ENCODE measurements at places on chromosomes 16 and 17.

DNA sequence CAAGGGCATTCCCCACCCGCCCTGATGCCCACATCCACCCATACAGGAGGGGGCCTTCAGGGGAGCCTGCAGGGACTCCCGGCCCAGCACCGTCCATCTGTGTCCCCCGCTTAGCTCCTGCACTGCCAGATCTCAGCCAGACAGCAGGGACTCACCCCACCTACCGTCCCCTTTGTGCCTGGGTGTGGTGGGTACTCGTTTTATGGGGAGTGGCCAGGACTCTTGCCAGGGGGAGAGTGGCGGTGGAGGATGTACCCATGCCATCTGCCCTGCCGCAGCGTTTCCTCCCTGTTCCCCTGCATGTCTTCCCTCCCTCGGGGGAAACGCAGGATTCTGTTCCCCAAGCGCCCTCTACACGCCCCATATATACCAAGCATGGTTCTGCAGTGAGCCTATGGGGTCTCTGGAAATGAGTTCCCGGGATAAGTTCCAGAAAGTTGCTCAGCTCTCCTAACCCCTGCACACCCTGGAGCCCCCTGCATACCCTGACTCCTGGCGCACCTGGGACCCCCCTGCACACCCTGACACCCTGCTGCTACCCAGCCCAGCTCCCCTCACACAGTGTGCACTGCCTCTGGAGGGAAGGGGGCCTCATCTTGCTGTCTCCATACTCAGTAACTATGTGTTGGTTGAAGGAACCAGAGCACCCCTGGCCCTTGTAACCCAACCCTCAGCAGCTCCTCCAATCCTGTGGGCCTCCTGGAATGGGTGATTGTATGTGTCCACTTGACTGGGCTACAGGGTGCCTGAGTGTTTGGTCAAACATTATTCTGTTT is 4.2 kb upstream of the MAFG start:
- no peak for DNase-seq

DNA sequence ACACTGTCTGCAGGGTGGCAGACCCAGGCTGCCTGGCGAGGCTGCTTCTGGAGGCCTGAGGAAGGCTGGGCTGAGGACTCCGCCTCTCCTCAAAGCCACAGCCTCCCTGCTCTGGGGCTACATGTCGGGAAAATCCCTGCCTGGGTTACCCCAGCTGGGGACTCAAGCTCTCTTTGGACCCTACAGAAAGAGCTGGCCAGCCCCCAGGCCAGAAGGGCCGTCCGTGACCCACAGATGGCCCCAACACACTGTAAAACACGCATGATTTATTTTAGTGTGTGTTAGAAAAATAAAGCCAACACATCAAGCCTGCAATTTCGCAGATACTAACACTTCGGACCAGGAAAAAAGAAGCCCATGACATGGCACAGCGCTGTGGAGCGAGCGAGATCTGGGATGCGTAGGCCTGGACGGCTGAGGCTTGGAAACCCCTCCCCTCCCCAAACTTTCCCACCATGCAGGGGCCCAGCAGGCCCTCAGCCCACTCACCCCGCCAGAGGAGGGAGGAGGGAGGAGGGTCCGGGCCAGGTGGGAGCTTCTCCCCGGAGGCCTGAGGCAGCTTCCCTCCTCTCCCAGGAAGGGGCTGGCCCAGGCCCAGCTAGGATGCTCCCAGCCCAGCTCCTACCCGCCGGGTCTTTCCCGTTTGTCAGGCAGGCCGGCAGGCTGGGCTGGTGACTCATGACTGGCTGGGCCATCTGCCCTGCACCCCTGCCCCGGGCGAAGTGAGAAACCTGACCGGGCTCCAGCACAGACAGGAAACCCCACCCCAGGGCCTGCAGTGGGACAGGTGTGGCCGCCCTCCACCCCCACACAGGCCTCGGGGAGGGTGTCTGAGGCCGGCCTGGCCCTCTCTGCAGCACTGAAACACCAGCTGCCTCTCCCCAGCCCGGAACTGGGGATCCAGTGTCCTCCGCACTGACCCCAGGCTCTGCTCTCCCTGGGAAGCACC is 34.1 kb upstream of the SLC38A10 start:
- DNase-seq = no peak

DNA sequence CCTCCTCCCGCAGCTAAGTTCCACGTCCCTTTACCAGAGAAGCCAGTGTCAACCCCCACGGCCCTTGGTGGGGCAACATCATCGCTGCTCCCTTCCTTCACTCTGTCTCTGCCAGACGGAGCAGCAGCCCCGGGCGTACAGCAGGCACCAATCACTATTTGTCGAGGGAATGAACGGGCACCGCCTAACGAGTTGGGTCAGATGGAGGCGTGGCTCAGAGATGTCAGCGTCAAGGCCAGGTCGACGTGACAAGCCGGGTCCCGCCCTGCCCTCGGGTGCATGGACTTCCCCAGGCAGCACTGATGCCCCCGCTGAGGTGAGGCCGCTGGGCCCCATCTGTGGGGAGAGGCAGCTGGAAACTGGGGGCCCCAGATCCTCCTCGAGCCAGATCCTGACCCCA is 50.0 kb downstream of the CBFA2T3 start:
- no peak for DNase-seq

GRCh38 chr16:88415381-88415705 is 32.6 kb downstream of the ZNF469 start:
- no peak for DNase-seq

GRCh38 chr16:53651357-53651756 is 52.3 kb downstream of the RPGRIP1L start:
- no peak for DNase-seq

DNA sequence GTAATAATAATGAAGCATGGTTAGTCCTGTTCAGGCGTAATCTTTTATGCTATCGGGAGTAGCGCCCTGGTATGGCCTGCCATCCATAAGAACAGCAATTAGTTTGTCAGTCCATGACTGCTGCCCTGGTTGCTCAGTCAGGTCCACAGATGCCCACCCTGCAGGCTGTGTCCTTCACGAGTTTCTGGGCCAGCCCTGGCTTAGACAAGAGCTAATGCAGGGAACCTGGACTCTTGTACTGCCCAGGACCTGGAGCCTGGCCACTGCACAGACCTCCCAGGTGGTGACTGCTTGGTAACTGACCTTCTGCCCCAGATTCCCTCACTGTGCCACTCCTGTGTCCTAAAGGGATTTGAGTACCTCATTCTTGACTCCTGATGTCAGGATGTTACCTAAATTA is 161.1 kb upstream of the NOG start:
- DNase-seq = no peak

- no peak for DNase-seq
Observed at GRCh38 chr16:78504401-78504851, 405.0 kb downstream of the WWOX start.

- DNase-seq = no peak
Observed at GRCh38 chr16:81253141-81253540, 14.7 kb downstream of the BCO1 start.

- no peak for DNase-seq
Observed at GRCh38 chr16:65817799-65818198, 548.7 kb upstream of the CDH5 start.

GRCh38 chr16:81997738-81998137 is 13.5 kb downstream of the SDR42E1 start:
- DNase-seq = no peak

DNA sequence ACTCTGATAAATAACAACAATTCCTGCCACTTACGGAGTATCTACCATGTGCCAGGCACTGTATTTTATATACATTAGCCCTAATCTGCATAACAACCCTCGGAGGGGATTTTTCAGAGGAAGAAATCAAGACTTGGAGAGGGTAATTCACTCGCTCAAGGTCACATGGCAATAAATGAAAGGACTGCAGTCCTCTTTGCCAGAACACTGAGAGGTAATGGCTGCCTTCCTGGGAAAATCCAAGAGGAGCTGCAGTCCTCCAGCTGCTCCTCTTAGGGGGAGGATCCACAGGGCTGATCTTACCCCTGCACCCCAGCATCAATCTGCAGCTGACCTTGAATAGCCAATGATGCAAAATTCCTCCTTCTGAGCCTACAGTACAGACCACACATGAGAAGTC is 114.1 kb upstream of the RPL38 start:
- DNase-seq = no peak

DNA sequence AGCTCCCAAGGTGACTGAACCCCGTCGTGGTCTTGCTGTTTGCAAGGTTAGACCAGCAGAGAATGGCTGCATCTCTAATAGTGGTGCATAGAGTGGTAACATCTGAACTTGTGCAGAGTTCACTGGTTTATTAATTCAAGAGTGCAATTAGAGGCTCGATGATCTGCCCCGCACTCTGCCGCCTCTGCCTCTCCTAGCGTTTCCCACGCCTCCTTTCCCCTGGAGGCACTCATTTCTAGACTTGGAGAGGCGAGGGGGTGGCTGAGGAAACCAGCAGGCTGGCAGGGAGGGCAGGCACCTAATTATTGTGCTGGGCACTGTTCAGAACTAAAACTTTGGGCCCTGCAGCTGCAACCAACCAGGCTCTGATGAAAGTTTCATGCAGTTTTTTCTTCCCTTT is 363.5 kb upstream of the EEF2KMT start:
- no peak for DNase-seq

DNA sequence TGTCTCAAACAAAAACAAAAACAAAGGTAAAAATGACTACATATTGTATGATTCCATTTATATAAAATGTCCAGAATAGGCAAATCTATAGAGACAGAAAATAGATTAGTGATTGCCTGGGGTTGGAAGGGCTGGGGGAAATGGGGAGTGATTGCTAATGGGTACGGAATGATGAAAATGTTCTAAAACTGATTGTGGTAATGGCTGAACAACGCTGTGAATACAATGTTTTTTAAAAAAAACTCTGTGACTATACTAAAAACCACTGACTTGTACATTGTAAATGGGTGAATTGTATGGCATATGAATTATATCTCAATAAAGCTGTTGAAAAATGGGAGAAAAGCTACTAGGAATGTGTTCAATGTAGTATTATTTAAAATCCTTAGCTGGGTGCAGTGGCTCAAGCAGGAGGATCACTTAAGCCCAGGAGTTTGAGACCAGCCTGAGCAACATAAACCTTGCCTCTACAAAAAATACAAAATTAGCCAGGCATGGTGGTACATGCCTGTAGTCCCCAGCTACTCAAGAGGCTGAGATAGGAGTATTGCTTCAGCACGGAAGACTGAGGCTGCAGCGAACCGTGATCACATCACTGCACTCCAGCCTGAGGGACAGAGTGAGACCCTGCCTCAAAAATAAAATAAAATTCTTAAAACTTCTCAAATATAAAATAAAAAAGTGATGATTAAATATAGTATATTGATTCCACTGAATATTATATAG is 47.9 kb downstream of the TOM1L2 start:
- DNase-seq = no peak

GRCh38 chr17:3723188-3723555 is 531 bp upstream of the HASPIN start:
- no peak for DNase-seq

- no peak for DNase-seq
Observed at GRCh38 chr17:53894591-53894990, 71.9 kb downstream of the KIF2B start.

- DNase-seq = no peak
Observed at GRCh38 chr17:34533806-34534527, 45.4 kb upstream of the TMEM132E start.

GRCh38 chr16:87784812-87785211 is 19.0 kb upstream of the KLHDC4 start:
- DNase-seq = no peak

- DNase-seq = no peak
Observed at GRCh38 chr16:63312346-63312745, 1276.1 kb upstream of the CDH8 start.

DNA sequence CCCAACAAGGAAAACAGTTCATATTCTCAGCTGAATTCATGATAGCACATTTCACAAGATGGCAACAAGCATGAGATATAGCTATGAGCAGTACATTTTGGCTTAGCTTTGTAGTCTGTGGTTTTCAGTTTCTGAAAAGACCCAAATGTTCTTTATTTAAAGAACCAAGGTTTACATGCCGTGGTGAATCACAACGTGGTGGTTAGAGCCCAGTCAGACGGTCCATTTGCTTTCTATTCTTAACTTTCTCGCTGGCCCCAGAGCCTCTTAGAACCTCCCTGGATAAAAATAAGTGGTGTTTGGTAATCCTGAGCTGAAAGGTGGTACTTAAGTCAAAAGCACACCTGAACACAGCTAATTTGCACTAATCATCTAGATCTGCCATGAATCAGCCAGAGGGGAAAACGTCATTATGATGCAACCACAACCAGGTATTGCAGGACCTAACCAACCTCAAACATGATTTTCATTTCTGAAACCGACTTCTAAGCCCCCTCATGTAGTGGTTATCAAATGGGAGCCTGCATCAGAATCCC is 18.6 kb upstream of the HAPSTR1 start:
- no peak for DNase-seq

- no peak for DNase-seq
Observed at GRCh38 chr17:76121932-76122430, 18.4 kb upstream of the EXOC7 start.
